Progenitor cell of endocrine pancreas (in vitro differentiated cells): ENCODE measurements at places on chromosomes 3 and 15. TPM values are rescaled to one million over a fixed set of nuclear protein-coding genes. Genes with fewer than 3 reads are reported as not detected.

- no peaks in the 10 kb centered on the region for H3K4me1 ChIP-seq
- no peaks in the 10 kb centered on the region for H3K36me3 ChIP-seq
- no peak overlapping the region for H3K27ac ChIP-seq
- DNase-seq: no peak
Measured at GRCh38 chr3:83926291-83926690, 1032.5 kb upstream of the CADM2 start.

- no peak overlapping the region for H3K4me3 ChIP-seq
- H3K27me3 ChIP-seq: no peaks in the 10 kb centered on the region
- DNase-seq: no peak
Measured at GRCh38 chr3:14425581-14426304, 23.3 kb downstream of the SLC6A6 start.

DNA sequence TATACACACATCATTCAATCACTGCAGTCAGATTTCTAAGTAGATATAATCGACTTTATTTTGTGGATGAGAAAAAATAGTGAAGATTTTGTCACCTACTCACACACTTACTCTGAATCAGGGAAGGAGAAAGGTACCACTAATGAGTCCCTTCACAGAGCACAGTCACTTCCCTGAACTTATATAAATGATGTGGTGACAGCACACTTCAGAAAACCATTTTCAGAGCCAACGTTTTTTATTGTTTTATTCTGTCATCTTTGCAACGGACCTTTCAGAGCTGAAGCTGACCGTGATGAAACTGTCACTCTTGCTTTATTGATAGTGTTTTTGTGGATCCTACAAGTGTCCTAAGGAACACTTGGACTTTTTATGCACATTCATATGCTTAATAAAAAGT lies 956.6 kb downstream of the SQOR start:
- DNase-seq: no peak
- H3K4me3 ChIP-seq: no peak overlapping the region
- no peaks in the 10 kb centered on the region for H3K27me3 ChIP-seq
- H3K4me1 ChIP-seq: no peaks in the 10 kb centered on the region
- H3K36me3 ChIP-seq: no peaks in the 10 kb centered on the region

DNA sequence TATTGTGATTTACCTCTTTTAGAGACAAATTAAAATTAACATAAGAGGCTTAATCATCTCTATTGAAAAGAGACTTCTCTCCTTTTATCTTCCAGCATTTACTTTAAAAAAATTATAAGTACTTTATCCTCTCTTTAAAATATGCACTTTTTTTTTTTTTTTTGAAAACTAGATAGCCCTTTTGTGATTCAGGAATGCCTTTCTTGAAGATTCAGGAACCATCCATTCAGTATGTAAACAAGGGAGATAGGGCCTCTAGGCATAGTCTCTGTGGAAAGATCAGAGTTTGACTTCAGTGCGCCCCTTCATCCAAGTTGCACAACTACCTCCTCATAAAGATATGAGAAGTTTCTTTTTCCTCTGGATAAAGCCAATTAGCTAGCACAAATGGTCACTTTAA lies 1163.7 kb downstream of the SI start:
- no peaks in the 10 kb centered on the region for H3K36me3 ChIP-seq
- no peak overlapping the region for H3K27ac ChIP-seq
- DNase-seq: no peak
- H3K4me1 ChIP-seq: no peaks in the 10 kb centered on the region

DNA sequence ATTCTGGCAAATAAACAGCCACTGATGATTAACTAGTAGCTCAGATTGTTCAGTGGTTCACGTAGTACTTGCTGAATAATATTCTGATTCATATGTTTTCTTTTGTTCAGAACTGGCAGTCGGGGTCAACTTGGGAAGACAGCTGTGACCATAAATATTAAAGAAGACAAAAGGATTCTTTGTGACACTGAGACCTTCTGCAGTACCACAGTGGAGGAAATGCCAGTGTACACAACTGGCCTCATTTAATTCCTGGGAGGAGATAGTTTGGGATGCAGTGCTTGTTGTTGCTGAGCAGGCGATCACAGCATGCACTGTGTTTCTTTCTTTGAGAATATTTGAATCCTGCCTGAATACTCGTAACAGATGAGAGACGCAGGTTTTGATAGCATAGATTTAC lies 26.7 kb upstream of the MCF2L2 start:
- H3K36me3 ChIP-seq: peaks cover 17% of the 10 kb centered on the region
- H3K27me3 ChIP-seq: no peaks in the 10 kb centered on the region
- no peak overlapping the region for H3K27ac ChIP-seq
- no peak for DNase-seq
- H3K4me1 ChIP-seq: no peaks in the 10 kb centered on the region
- no peak overlapping the region for H3K4me3 ChIP-seq

DNA sequence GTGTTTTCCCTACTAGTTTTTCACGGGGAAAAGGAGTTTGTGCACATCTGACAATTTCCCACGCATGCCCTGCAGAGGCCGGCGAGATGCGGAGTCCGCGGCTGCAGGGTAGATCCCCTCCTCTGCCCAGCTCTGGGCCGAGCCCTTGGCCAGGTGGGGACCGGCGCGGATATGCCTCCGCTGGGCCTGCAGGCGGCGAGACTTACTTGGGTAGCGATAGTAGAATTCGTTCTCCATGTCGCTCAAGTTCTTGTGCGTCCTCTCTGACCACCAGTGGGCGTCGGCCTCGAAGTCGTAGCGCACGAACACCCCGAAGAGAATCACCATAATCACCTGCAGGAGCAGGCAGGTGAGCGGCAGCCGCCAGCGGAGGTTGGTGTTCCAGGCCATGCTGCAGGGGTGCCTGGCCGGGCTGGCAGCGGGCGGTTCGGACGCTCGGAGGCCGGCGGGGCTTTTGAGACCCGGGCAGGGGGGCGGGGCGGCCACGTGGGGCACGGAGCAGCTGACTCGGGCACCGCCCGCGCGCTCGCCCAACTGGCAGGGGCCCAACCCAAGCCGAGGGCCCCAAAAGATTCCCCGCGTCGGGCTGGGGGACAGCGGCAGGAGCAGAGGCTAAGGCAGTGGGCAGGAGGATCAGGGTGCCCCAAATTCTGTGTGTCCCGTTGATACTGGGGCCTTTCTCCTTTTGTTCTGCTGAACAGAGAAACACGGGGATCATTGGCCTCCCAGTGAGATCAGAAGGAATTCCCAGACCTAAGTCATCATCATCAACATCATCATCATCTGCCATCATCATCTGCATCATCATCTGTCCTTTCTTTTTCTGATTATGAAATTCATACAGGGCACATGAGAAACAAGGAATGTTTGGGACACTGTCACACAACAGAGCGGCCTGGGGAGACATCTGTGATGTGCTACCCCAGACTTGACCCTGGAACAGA lies at the start of gene RHCG:
Gene RHCG (minus strand): TSS at position 429 of the 944 bp plus-strand sequence. CDS start 39 bp downstream, at position 390.
- no peaks in the 10 kb centered on the region for H3K4me1 ChIP-seq
- H3K27ac ChIP-seq: no peak within 1 kb of the TSS
- H3K27me3 ChIP-seq: peaks cover 67% of the 10 kb centered on the region
- no peaks in the 10 kb centered on the region for H3K36me3 ChIP-seq

GRCh38 chr3:56309465-56309864 lies 158.8 kb downstream of the ERC2 start:
- DNase-seq: no peak
- no peak overlapping the region for H3K4me3 ChIP-seq
- H3K4me1 ChIP-seq: no peaks in the 10 kb centered on the region
- no peak overlapping the region for H3K27ac ChIP-seq

DNA sequence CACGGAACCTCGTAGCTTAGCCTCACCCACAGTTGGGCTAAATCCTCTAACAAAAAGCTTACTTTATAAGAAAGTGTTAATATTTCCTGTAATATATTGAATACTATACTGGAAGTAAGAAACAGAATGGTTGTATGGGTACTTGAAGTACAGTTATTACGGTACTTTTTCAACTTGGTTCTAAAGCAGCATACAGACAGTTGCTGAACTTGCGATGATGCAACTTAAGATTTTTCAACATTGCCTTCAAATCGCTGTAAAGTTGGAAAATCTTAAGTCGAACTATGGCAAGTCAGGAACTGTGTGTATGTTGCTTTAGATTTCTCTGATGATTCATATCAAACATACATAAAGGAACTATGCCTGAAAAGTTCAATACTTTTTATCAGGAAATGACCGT lies 204.4 kb upstream of the C2CD4B start:
- H3K36me3 ChIP-seq: no peaks in the 10 kb centered on the region
- H3K27me3 ChIP-seq: no peaks in the 10 kb centered on the region
- H3K4me1 ChIP-seq: no peaks in the 10 kb centered on the region
- no peak overlapping the region for H3K27ac ChIP-seq
- no peak overlapping the region for H3K4me3 ChIP-seq

GRCh38 chr15:49134683-49135341 lies 20.6 kb downstream of the COPS2 start:
- no peak overlapping the region for H3K4me3 ChIP-seq
- peak overlapping the region; percentile 43 for H3K27ac ChIP-seq
- H3K27me3 ChIP-seq: no peaks in the 10 kb centered on the region
- DNase-seq: no peak
- H3K4me1 ChIP-seq: no peaks in the 10 kb centered on the region
- H3K36me3 ChIP-seq: peaks cover 18% of the 10 kb centered on the region

GRCh38 chr15:65055201-65055870 lies 10.1 kb downstream of the SLC51B start:
- H3K4me3 ChIP-seq: no peak overlapping the region
- H3K27me3 ChIP-seq: peaks cover 8% of the 10 kb centered on the region
- peaks cover 6% of the 10 kb centered on the region for H3K4me1 ChIP-seq
- no peaks in the 10 kb centered on the region for H3K36me3 ChIP-seq
- H3K27ac ChIP-seq: no peak overlapping the region
- no peak for DNase-seq

DNA sequence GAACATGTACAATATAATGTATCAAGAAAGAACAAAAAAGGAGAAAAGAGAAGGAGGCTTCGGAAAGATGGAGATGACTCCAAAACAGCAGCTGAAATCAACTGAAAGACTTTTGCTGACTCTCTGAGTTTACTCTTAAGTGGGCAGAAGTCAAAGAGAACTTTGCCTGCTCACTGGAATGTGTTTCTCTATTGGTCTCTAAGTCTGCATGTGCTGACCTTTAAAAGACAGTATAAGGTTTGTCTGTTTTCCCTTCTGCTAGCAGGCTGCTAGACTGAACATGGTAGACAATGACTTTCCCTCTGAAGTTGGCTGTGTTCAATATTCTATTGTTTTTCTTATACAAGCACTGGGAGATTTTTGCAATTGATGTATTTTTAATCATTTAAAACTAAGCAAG lies 7.2 kb upstream of the MAP4 start:
- H3K27me3 ChIP-seq: no peaks in the 10 kb centered on the region
- H3K4me1 ChIP-seq: peaks cover 17% of the 10 kb centered on the region
- no peak overlapping the region for H3K4me3 ChIP-seq
- DNase-seq: no peak

GRCh38 chr3:150367757-150368156 lies 40.3 kb upstream of the TSC22D2 start:
- no peak for DNase-seq
- H3K27ac ChIP-seq: no peak overlapping the region
- H3K4me3 ChIP-seq: no peak overlapping the region

DNA sequence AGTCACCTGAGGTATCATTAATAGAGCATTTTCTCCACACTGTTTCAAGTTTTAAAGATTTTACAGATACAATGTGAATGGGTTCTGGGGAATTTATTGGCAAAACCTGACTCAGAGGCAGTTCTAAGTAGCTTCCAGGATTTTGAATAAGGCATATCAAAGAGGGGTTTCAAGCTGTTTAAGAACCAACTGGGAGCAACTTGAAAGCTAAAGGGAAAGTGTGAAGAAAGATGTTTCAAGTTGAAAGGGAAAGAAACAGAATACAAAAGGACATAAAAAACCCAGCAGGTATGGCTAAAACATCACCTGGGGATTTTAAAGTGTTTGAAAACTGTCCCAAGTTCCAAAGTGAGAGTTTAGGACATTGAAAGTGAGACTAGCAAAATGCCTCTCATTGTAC lies 17.8 kb upstream of the SERPINI2 start:
- H3K27ac ChIP-seq: no peak overlapping the region
- no peaks in the 10 kb centered on the region for H3K4me1 ChIP-seq
- H3K4me3 ChIP-seq: no peak overlapping the region
- H3K27me3 ChIP-seq: peaks cover 5% of the 10 kb centered on the region

- no peak for DNase-seq
- H3K4me1 ChIP-seq: no peaks in the 10 kb centered on the region
- H3K27me3 ChIP-seq: peaks cover 16% of the 10 kb centered on the region
- no peak overlapping the region for H3K4me3 ChIP-seq
Measured at GRCh38 chr3:87047852-87048251, 56.9 kb upstream of the VGLL3 start.

DNA sequence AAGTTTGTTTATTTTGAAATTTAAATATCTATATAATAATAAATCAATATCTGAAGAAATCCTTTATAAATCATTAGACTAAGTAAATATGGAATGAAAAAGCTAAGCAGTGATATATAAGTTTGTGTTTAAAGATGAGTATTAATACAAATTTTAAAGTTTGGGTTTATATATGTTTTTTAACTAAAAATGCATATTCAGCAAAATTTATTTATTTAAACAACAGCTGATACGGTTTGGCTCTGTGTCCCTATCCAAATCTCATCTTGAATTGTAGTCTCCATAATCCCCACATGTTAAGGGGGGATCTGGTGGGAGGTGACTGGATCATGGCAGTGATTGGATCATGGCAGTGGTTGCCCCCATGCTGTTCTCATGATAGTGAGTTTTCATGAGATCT lies 580.7 kb upstream of the EPHA6 start:
- no peaks in the 10 kb centered on the region for H3K27me3 ChIP-seq
- H3K4me3 ChIP-seq: no peak overlapping the region
- H3K4me1 ChIP-seq: no peaks in the 10 kb centered on the region
- H3K27ac ChIP-seq: no peak overlapping the region
- no peaks in the 10 kb centered on the region for H3K36me3 ChIP-seq

DNA sequence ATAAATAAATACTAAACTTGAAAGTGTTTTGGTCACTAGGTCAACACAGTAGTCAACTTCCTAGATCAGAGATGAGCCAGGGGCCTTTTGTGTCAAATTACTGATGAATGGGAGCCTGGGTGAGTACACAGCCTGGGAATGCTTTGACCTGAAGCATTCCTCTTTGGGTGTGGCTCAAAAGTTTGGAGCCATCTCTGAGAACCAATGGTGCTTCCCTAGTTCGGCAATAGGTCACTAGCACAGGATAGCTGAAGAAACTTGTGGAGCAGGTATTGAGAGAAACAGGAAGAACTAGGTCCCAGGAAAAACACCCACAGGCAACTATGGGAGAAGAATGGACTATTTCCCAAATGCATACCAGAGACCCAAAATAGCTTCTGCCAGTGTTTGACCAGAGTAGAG lies 56.6 kb upstream of the PLXND1 start:
- H3K27ac ChIP-seq: peak overlapping the region; percentile 92
- DNase-seq: no peak
- no peaks in the 10 kb centered on the region for H3K27me3 ChIP-seq
- peaks cover 5% of the 10 kb centered on the region for H3K36me3 ChIP-seq

DNA sequence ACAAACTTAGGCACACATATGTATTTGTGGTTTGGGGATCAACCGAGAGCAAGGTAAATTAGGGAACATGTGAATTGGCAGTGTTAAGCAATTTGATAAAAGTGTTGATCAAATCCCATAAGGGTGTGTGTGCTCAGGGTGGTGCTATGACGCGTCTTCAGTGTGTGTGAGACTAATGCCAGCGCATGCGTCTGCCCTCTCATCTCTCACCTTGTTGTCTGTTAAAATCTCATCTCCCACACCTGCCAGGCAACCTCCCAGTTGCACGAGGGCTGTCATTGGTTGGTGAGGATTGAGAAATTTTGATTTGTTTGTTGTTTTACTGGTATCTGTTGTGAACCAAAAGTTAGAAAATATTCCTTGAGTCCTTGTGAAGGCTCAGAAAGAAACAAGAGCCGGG lies 137.2 kb upstream of the ICE2 start:
- no peak for DNase-seq
- H3K36me3 ChIP-seq: no peaks in the 10 kb centered on the region
- H3K4me3 ChIP-seq: no peak overlapping the region
- no peak overlapping the region for H3K27ac ChIP-seq

The GOLGA8T gene
- total RNA-seq: not detected in 2 replicates

The PDCD6IP gene
- total RNA-seq: 113 and 133 TPM in 2 replicates

The SLCO2A1 gene
- total RNA-seq: 27.9 and 28.9 TPM in 2 replicates

The WDR76 gene
- total RNA-seq: 11.2 and 11.3 TPM in 2 replicates

The HHATL gene
- not detected in 2 replicates for total RNA-seq

The TADA3 gene
- total RNA-seq: 66.6 and 70.8 TPM in 2 replicates

The SLC7A14 gene
- 0.93 and 1.2 TPM in 2 replicates for total RNA-seq
